Esophagus mucosa (tissue), 1 donor: ENCODE measurements at places on chromosomes 5 and 9.

GRCh38 chr5:31436851-31437250 lies 95.0 kb downstream of the DROSHA start:
- no peak for ATAC-seq

DNA sequence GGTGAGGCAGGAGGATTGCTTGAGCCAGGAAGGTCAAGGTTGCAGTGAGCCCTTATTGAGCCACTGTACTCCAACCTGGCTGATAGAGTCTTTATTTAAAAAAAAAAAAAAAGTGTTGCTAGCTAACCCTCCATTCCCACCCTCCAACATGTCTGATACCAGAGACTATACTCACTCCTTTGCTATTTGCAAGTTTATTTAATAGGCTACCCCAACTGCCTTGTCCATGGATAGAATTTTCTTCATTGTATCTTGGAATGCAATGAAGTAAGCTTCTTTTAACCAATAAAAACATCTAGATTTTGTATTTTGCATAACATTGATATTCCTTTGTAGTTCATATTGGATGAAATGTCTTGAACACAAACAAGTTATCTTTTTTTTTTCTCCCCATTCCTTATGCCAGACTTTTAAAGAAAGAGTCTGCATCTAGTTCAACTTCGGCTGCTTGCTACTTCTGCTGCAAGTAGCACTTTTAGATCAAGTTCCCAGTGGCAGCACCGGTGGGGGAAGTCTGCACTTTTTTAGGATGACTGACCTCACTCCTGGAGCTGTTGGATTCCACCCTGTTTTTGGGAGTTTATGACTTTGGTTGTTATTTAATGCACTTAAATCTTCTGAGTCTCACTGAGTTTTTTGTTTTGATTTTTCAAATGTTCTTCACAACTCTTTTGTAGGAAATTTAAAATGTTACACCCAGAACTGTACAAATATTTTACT lies 112.5 kb downstream of the UHRF2 start:
- ATAC-seq = no peak

DNA sequence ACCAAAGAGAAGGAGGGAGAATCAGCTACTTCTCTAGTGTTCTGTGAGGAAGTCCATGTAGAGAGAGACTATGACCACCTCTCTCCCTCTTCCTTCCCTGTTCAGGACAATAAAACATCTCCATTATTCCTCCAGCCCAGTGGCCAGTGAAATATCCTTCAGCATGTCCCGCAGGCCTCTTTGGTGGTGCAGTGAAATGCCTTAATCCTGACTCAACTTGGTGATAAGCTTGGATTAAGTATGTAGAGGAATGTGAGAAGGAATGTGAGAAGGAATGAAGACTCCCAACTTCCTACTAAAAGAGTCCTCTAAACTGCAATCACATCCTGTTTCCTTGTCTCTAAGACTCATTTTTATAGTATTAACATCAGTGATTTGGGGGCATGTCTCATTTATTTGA lies 167.3 kb downstream of the TRPM3 start:
- ATAC-seq = no peak

DNA sequence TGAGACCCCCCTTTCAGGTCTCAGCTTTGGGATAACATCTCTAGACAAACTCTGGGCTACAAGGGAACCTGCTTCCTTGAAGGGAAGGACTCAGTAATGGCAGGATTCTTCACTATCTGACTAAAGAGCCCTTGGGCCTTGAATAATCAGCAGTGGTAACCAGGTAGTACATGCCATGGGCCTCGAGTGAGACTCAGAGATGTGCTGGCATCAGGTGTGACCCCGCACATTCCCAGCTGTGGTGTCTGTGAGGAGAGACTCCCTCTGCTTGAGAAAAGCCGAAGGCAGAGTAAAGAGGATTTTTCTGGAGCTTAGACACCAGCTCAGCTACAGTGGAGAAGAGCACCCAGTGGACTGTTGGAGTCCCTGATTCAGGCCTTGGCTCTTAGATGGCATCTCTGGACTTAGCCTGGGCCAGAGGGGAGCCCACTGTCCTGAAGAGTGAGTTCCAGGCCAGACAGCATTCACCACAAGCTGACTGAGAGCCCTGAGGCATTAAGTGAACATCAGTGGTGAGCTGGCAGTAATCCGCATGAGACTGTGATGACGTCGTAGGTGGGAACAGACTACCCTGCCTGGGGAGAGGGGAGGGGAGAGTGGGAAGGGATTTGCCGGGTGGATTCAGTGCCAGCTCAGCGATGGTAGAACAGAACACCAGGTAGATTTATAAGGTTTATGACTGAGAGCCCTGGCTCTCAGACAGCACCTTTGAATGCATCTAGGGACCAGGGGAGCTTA lies 5.3 kb upstream of the ZNF782 start:
- ATAC-seq = peak; percentile 89

DNA sequence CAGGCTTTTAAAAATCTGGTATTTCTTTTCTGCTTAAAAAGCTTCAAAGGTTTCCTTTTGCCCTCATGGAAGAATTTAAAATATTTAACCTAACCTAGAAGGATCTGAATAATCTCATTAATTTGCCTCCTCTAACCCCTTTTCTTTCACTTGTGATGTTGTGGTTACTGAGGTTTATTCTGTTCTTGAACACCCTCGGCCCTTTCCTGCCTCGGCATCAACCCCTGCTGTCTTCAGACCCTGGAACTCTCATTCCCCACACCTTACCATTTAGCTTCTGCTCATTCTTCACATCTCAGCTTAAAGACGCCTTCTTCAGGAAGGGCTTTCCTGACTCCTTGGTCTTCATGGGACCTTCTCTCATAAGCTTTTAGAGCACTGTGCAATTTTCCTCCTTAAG lies 131.4 kb upstream of the MAN2A1 start:
- no peak for ATAC-seq

- no peak for ATAC-seq
Measured at GRCh38 chr9:93112864-93113389, 16.9 kb downstream of the CARD19 start.

DNA sequence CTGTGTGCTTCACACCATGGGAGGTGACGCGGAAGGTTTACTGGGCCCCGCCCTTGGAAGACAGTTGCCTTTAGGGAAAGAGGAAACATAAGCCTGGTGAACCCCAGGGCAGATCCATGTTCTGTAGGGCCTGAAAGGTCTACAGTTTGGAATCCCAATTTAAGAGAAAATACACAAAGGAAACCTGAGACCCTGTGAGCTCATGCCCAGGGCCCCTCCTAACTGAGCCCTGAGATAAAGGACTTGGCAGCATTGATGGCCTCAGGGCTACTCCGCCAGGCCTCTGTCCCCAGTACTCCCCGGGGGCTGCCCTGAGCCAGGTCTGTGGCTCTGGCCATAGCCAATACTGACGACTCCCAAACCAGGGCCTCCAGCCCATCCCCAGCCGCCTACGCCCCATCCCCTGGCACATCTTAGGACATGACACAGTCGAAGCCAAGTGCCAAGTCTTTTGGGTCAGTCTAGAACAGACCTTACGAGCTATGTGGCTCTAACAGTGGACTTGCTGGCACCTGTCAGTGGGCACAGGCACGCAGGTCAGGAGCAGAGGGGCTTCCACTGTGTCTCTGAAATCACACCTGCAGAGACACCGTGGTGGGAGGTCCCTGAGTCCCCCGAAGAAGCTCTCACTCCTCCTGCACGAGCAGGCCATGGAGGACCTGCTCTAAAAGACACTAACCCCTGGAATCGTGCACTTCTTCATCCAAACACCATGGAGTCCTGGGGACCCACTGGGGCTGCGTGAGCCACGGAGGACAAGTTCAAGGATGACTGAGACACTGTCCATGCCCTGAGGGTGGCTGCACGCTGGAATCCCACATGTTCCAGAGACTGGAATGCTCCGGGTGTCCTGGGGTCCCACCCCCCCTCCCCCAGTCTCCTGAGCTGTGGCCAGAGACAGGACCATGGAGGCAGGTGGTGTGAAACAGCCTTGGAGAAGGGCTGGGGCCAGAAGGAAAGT lies 40.3 kb upstream of the BARHL1 start:
- ATAC-seq = no peak

DNA sequence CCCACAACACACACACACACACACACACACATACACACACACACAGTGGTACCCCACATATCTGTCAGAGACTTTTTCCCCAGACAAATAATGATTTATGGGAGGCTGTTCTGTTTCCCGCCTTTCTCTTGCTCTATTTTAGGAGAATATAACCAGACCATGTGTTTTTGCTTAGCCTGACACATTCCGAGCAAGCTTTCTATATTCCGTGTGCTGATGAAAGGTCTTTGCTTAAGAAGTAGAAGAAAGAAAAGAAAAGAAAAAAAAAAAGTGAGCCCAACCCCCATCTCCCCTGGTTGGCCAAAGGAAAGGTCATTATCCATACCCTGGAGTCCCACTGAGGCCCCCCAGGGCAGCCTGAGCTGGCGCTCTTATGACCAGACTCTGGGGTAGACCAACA lies 338.6 kb downstream of the SLIT3 start:
- no peak for ATAC-seq

DNA sequence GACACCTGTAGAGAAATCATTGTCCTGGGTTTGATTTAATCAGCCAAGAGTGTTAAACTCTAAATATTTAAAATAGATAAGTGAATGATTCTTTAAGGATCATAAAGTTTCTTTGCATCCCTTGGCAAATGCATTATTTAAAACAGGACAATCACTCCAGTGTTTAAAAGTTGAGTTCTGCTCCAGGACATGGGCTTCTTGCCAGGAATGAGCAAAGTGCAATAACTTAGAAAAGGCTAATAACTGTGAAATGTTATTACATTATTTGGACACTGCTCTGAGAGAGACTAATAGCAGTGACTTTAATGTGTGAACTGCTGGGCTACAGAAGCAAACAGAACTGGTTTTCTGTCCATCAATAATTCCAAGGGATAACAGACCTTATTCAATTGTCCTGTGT lies 283.3 kb downstream of the GABRB2 start:
- ATAC-seq = no peak

- no peak for ATAC-seq
Measured at GRCh38 chr5:31733371-31733770, 94.4 kb downstream of the PDZD2 start.

- no peak for ATAC-seq
Measured at GRCh38 chr5:156201788-156202403, 125.1 kb upstream of the SGCD start.

DNA sequence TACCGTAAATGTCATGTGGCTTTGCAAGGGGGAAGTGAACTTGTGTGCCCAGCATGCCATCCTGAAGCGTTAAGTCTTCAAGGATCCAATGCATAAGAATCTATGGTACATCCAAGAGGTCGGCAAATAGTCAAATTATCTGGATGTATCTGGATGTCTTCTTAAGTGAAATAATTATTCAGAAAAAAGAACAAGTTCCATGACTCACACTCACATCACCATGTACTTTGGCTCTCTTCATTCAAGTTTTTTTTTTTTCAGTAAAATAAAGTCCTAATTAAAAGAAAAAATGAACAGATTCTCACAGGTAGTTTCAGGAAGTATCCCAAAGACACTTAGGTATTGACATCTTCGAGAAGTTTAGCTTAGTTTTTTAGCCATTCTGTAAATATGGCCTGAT lies 62.7 kb upstream of the MEGF10 start:
- ATAC-seq = no peak

- ATAC-seq = no peak
Measured at GRCh38 chr9:135893104-135893503, 14.2 kb downstream of the CAMSAP1 start.

GRCh38 chr9:72158680-72159079 lies 9.4 kb downstream of the GDA start:
- ATAC-seq = no peak

DNA sequence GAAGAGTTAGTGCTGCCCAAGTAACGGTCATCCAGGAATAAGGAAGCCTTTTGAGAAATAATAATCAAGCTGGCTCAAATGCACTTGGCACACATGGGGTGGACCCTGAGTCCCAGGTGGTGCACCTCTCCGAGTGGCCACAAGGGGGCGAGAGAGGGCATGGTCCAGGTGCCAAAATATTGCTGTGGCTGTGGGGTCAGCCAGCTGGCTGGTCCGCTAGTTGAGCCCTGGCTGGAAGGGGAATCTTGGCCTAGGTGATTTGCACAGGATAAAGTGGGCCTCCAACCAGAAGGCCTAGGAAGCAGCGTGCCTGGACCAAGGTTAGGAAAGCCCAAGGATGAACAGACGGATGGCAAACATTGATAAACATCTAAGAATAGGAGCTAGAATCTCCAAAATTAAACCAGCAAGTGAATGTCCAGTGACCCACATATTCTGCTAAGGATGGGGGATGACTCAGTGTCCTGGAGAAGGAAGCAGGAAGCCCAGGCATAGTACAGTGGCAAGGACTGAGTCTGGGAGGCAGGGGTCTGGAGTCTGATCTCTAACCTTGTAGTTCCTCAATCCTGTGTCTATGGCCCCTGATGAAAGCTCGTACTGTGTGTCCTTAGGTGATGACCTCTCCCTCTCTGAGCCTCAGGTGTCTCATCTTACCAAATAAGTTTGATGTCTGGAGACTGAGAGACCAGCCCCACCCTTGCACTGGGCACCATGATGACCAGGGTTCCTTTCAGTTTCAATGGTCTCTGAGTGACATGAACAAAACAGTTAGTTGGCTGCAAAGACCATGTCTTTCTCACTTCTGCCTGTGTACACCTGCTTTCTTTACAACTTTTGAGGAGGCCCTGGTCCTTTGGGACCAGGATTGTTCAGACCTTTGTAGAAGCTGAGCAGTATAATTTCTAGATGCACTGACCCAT lies 19.2 kb upstream of the SHB start:
- ATAC-seq = peak; percentile 79
